ENCODE measurements at places on chromosomes 2 and 18. TPM values are rescaled to one million over a fixed set of nuclear protein-coding genes. Genes with fewer than 3 reads are reported as not detected.

The SOCS6 gene
- total RNA-seq, result 2.0 TPM

The CFC1 gene
- total RNA-seq, result not detected

The SRD5A2 gene
- not detected for total RNA-seq

The HS6ST1 gene
- total RNA-seq, result 14.4 TPM

The TUBB8B gene
- total RNA-seq, result not detected

DNA sequence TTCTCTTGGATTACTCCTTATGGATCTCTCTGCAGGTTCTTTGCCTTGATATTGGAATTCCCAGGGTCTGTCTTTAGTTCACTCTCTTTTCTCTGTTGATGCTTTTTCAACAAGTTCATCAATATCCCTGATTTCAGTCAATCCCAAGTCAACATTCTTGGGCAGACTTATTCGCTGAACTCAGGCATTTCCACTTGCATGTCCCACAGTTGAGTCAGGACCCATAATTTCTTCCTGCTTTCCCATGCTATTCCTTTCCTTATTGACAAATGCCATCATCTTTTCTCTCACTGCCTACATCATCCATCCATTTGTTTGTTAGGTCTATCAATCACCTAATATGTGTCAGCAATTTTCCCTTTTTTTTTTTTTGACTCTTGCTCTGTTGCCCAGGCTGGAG lies 11.6 kb downstream of the GPD2 start:
- DNase-seq, result no peak
- no peak overlapping the region for H3K4me3 ChIP-seq
- no peaks in the 10 kb centered on the region for H3K27me3 ChIP-seq
- no peak overlapping the region for H3K27ac ChIP-seq
- peaks cover 22% of the 10 kb centered on the region for H3K4me1 ChIP-seq
- H3K36me3 ChIP-seq, result peaks cover 15% of the 10 kb centered on the region

DNA sequence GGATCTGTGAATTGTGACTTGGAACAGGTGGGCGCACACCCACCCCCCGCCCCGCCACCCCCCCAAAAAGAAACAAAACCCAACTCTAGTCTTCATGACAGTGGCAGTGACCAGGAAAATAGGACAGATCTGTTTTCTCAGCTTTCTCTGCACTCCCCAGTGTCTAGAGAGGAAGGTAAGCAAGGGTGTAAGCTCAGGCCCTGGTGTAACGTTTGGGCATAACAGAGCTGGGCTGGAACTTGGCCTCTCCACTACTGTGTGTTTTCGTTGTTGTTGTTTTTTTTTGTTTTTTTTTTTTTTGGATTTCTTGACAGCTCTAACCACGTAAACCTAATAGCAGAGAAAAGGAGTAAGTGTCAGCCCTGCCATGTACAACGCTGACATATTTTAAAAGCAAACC lies 1160.8 kb downstream of the DPP10 start:
- no peak for DNase-seq
- H3K4me3 ChIP-seq, result no peak overlapping the region
- no peaks in the 10 kb centered on the region for H3K36me3 ChIP-seq
- no peaks in the 10 kb centered on the region for H3K4me1 ChIP-seq

GRCh38 chr2:227626580-227627151 lies 9.4 kb downstream of the SCYGR4 start:
- DNase-seq, result no peak
- H3K4me3 ChIP-seq, result no peak overlapping the region
- no peak overlapping the region for H3K27ac ChIP-seq

DNA sequence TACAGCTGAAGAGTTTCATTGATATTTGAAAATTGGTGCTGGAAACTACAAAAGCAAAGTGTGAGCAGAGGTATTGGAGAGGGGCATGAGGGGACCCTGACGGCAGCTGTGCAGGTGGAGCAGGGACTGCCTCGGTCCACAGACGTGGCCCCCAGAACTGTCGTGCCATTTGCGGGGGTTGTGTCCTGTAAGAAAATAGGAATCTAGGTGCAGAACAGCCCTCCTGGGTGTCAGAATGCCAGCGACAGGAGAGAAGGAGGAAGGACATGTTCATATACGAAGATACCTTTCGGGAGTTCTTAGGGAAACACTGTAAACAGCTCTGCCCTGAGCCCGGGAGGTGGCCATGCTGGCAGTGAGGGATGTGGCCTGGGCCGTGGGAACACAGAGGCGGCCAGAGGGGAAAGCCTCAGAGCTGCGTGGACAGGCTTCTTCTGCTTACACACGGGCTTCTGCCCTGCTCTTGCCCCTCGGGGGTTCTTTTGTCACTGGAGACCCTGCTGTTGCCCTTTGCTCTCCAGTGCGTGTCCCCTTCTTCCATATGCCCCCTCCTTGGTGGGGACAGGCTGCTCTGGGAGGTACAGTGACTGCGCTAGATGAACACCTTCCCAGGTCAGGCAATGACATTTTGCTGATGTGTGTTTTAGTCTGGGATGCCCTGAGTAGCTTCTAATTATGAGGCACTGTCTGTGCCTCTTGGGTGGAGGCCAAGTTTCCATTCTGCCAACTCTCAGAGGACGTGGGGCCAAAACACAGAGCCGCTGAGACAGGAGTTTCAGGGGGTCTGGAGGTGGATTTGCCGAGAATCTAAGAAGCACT lies 81.9 kb upstream of the TXNDC2 start:
- H3K36me3 ChIP-seq, result no peaks in the 10 kb centered on the region
- H3K4me1 ChIP-seq, result no peaks in the 10 kb centered on the region
- no peak for DNase-seq
- H3K4me3 ChIP-seq, result no peak overlapping the region

GRCh38 chr2:120561379-120562035 lies 174.2 kb upstream of the GLI2 start:
- H3K4me1 ChIP-seq, result no peaks in the 10 kb centered on the region
- H3K4me3 ChIP-seq, result no peak overlapping the region
- H3K27me3 ChIP-seq, result peaks cover 13% of the 10 kb centered on the region
- H3K27ac ChIP-seq, result no peak overlapping the region
- DNase-seq, result no peak
- no peaks in the 10 kb centered on the region for H3K36me3 ChIP-seq

DNA sequence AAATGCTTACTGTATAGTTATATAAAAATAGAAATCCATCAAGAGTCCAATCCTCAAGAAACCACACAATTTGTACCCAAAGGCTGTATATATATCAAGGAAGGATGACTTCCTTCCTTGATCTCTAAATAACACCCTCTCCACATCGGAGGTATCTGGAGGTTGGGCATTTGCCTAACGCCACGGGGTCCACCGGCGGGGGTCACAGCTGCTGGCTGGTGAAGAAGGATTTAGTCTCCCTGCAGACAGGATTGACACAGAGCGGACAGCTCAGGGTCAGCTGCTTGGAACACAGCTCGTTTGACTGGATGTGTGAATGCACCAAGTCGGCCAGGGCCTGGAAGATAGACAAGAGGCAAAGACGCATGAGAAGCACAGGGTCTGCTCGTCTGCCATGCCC lies 36.0 kb downstream of the FECH start:
- no peak overlapping the region for H3K27ac ChIP-seq
- peaks cover 71% of the 10 kb centered on the region for H3K36me3 ChIP-seq
- no peak overlapping the region for H3K4me3 ChIP-seq
